Hindlimb muscle (tissue), 1 donor: ENCODE measurements at places on chromosomes 1 and 21.

- DNase-seq, result no peak
Observed at GRCh38 chr21:25191141-25191540, 416.1 kb downstream of the MRPL39 start.

DNA sequence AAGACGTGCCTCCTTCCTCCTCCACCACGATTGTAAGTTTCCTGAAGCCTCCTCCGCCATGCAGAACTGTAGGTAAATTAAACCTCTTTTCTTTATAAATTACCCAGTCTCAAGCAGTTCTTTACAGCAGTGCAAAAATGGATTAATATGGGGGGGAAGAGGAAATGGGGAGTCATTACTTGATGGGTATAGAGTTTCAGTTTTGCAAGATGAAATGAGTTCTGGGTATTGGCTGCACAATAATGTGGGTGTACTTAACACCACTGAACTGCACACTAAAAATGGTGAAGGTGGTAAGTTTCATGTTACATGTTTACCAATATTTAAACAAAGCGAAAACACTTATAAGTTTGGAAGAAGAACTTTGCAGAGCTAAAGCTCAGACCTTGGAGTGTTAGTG lies 24.3 kb upstream of the DISP1 start:
- no peak for DNase-seq

GRCh38 chr1:207960346-207960745 lies 49.4 kb upstream of the CD34 start:
- no peak for DNase-seq

DNA sequence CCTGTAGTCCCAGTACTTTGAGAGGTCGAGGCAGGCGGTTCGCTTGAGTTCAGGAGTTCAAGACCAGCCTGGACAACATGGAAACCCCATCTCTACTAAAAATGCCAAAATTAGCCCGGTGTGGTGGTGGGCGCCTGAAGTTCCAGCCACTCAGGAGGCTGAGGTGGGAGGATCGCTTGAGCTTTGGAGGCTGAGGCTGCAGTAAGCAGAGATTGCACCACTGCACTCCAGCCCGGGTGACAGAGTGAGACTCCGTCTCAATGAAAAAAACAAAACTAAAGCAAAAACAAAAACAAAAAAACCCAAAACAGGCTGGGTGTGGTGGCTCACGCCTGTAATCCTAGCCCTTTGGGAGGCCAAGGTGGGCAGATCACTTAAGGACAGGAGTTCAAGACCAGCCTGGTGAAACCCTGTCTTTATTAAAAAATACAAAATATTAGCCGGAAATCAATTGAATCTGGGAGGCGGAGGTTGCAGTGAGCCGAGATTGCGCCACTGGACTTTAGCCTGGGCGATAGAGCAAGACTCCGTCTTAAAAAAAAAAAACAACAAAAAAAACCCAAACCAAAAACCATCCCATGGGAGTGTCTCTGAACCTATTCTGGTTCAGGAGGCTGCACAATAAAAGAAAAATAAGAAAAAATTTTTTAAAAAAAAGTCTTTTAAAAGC lies 1.7 kb upstream of the CGN start:
- DNase-seq, result no peak

DNA sequence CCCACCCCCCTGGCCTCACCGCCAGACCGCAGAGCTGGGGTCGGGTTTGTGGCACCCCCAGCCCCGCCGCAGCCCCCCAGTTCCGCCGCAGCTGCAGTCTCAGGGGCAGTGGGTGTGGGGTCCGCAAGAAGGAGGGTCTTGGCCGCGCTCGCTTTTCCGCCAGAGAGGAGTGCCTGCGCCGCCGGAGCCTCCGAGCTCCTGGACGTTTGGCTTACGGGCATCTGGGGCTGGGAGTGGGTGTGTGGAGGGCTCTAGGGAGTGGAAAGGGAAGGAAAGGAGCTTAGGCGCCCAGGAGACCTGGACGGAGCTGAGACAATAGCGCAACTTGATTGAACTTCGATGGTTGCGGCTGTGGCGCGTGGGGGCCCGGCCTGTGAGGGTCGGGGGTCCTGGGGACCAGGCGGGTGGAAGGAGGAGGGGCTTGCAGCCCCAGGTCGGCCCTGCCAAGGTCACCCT lies 88.8 kb upstream of the IPO9 start:
- no peak for DNase-seq
